ENCODE measurements at places on chromosomes 12 and 14.

GRCh38 chr14:23173031-23173430 is 10.4 kb downstream of the SLC7A8 start:
- DNase-seq = no peak

DNA sequence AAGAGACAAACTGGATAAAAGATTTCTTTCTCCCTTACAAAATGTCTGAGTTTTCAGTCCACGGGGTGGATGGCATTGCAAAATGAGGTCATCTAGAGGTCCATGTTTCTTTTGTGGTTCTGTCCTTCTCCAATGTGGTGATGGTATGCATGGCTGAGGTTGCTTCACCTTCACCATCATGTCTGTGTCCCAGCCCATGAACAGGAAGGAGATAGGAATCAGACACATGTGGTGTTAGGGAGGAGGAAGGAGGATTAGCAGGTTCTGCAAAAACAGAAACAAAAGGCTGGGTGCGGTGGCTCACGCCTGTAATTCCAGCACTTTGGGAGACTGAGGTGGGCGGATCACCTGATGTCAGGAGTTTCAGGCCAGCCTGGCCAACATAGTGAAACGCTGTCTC is 11.0 kb upstream of the AEBP2 start:
- DNase-seq = no peak

- no peak for DNase-seq
These were observed 202.0 kb downstream of the PPM1H start for GRCh38 chr12:62732861-62733427.

DNA sequence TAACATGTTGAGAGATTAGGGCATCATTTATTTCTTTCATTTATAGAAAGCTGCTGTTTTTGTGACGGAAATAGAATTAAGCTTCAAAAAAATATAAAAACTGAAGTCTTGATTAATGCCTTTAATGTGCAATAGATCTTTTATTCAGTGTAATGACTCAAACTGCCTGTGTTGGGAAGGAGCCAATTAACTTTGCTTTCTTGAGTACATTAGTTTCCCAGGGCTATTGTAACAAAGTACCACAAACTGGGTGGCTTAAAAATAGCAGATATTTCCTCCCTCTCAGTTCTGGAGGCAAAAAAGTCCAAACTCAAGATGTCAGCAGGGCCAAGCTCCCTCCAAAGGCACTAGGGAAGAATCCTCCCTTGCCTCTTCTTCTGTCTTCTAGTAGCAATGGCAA is 36.6 kb downstream of the EID3 start:
- DNase-seq = no peak

DNA sequence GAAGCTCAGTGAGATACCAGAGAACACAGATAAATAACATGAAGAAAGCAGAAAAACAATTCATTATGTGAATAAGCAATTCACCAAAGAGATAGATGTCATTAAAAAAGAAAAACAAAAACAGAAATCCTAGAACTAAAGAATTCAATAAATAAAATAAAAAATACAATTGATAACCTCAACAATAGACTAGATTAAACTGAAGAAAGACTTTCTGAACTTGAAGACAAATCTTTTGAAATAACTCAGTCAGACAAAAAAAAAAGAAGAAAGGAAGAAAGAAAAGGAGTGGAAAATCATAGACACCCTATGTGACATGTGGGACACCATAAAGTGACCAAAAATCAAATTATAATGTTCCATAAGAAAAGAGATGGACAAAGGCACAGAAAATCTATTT is 14.0 kb upstream of the SLC38A1 start:
- DNase-seq = no peak

GRCh38 chr14:96090441-96091148 is 51.4 kb downstream of the C14orf132 start:
- DNase-seq = peak; percentile 69

DNA sequence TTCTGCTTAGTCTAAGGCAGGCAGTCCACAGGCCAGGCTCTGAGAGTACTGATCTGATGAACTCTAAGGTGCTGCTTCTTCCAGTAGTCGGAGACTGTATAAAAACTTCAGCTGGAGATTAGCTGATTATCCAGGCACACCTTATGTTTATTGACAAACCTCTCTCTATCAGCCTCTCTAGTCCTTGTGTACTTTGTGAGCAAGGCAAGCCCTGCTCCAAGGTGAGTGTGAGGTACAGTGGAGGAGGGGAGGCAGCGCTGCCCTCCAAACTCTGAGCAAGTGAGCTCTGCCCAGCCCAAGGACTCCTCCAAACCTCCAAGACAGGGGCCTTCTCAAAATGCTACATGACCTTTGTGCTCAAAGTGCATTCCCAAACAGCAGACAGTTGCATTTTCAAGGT is 95.9 kb upstream of the CDKN3 start:
- DNase-seq = no peak

DNA sequence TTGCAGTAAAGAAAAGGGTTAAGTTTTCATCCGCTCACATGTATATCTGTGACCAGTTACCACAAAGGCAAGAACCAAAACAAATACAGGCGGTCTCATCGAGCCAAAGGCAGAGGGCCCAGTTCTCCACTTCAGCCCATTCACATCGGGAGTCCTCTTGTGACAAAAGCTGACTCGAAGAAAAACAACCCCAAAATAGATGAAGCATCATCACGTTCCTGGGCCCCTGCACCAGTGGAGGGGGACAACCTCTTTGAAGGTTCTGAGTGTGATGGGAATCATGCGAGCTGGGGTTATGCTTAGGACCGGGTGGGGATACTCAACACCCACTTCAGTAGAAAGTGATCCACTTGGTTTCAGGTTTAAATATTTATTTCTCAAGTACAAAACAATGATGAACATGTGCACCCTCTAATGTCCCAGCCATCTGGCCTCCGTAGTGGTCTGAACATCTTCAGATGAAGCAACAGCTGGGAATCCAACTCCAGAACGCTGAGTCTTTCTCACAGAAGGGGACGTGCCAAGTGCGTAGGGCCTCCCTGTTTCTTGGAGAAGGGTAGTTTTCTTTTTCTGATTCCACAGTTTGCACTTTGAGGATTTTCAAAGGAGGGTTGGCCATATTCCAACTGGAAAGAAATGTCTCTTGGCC is 8.4 kb downstream of the GSC start:
- DNase-seq = peak; percentile 86

DNA sequence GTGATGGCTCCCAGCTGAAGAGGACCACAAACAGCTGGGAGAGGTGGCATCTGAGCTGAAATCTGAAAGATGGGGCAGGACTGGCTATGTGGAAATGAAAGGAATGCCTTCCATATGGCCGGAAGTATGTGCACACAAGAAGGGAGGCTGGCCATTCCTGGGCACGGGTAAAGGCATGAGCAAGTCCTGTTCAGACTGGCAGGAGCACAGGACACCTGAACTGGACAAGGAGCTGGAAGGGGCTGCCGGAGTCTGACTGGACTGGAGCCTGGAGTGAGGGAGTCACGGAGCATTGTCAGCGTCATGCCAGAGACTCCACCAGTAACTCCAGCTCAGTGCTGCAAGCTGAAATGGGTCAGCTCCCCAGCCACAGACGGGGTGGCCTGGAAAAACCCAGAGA is 11.9 kb upstream of the TC2N start:
- no peak for DNase-seq

DNA sequence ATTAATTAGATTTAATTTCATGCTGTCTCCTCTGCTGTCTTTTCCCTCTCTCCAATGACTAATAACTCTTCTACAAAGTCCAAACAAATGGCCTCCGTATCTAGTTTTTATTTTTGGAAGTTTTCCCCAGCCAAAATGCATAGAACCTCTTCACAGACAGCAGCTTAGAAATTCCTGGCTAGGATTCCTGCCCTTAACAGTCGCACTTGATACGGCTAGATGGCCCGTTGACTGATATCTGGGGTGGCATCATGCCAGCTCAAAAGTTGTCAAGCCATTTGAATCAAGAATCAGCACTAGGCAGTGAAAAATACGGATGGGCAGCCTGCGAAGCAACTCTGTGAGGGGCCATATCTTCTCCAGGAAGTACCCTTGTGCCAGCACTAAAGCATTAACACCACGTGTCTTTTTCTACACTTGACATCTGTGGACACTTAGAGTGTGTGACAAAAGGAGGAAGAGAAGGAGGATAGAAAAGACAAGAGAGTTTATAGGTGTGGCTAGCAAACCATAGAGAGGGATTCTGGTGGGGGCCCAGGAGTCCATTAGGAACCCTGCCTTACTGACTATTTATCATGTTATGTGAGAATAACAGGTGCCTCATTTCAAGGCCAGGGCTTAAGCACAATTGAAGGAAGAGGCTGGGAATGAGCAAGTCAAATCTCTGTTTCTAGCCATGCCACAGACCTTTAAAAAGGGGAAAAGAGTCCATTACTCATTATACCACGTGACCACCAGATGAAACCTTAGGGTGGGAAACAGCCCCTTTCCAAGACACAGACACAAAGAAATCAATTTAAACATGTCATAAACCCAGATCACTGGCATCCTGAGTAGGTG is 39.2 kb upstream of the KRR1 start:
- no peak for DNase-seq

DNA sequence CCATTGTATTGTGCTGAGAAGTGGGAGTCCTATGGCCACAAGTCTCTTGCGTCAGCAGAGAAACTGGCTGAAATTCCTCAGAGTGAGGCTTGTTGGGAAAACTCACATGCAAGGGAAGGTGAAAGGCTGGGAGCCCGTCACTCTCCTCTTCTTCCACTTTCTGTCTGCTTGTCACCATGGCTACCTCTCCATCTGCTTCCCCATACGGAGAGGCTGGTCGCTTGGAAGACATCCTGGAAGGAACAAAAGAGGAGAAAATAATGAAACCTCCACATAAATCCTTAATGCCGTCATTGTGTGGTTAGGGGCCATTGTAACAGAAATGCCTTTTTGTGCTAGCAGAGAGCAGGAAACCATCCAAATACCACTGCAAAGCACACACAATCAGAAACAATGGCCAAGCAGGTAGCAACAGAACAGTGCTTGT is 53.7 kb downstream of the SOX5 start:
- no peak for DNase-seq

- DNase-seq = no peak
These were observed 5.7 kb downstream of the INF2 start for GRCh38 chr14:104694991-104695659.

DNA sequence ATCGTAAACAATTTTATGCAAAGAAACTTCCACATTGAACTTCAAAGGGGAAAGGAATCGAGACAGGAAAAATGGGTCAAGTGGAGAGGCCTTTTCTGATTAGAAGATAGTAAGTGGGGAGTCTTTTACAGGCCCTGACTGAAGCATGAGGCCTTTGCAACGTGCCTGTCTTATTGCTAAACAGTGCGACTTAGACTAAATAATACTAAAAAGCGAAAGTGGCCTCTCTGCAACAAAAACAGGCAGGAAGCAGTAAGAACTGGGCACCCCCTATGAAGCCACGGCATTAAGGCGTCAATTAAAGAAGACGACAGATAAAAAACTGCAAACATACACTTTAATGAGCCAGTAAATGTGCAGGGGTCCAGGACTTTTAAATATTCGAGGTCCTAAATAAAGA is 283.4 kb upstream of the GRIP1 start:
- DNase-seq = no peak

GRCh38 chr12:13071305-13072280 is 27.4 kb downstream of the FAM234B start:
- no peak for DNase-seq

GRCh38 chr12:67964456-67964855 is 24.8 kb upstream of the IFNG-AS1 start:
- DNase-seq = no peak

DNA sequence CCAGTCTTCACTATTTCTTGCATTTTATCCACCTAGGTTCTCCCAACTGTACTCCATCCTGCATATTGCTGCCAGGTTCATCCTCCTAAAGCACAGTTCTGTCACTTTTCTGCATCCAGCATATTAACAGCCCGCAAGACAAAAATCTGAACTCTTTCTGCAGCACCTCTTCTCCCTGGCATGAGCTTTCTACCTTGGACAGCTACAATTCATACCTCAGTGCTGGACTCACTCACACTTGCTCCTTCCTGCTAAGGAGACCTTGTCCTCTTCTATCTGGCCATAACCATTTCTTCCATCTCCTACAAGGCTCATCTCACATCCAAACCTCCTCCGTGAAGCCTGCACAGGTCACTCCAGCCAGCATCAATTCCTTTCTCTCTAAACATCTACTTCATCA is 170.1 kb upstream of the GRIP1 start:
- no peak for DNase-seq

- DNase-seq = peak; percentile 35
These were observed 337.7 kb downstream of the TMEM121 start for GRCh38 chr14:105864116-105864515.

DNA sequence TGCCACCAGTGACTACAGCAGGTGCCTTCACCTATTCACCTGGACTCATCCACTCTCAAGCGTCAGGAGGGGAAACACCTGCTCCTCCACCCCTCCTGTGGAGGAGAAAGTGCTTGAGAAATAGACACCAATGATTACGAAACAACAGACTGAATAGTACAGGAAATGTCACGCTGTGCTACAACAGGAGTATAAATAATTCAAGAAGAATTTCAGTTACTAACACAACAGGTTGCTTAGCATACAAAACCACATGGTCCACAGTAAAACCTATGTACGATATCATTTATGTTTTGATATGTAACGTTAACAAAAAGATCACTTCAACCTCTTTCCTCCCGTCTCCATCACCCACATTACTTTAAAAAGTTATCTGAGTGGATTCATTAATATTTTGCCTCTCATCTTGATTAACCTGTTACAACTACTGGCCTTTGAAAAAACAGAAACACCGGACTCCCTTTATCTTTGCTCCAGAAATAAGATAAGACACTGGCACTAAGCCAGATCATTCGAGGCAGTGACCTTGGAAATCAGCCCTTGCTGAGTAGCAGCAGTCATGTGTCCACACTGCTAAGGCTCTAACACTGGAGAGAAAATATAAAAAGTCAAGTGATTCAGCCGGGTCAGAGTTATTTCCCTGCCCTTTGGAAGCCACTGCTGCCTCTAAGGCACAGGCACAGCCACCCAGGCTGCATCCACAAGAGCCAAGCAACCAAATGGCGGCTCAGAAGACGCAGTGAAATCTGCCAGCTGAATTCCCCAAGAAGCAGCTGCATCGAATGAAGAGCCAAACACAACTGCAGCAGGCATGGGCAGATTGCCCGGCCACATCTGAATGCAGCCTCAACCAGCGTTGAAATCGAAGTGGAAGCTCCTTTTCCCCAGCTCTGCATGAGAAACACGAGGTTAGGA is 40.9 kb downstream of the NT5DC3 start:
- no peak for DNase-seq
